Mammary epithelial cell (primary cell): ENCODE measurements at places on chromosomes 6 and 20. TPM values are rescaled to one million over a fixed set of nuclear protein-coding genes. Genes with fewer than 3 reads are reported as not detected.

The MAS1 gene
- not detected for polyA plus RNA-seq

The SNAP25 gene
- polyA plus RNA-seq, result not detected

DNA sequence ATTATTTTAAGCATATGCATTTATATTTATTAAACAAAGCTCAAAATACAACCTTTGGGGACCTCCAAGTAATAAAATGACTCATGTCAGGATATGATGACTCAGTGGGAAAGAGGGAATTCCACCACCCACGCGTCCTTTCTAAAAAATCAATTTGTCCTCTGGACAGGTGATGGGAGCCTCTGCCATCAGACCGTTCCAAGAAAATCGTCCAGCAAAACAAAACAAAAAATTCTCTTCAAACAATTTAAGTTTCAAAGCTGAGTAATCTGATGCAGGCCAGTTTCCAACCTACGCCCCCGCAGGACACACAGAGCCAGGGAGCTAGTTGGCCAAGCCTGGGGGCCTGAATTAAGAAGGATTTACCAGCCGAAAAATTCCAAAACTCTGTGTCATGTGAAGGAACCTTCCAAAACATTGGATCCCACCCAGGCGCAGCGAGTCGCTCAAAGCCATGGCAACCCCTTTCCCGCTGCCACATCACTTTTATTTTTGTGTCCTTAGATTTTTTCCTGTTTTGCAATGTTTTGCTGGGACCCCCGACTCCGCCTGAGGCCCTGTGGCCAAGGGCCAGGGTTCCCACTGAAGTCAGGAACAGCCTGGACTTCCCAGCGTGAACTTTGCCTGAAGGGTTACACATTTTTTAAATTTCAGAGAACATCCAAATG, 95.3 kb downstream of the NFATC2 start:
- DNase-seq, result peak; percentile 88

- DNase-seq, result no peak
Measured at GRCh38 chr20:43840382-43841070, 74.1 kb upstream of the TOX2 start.

DNA sequence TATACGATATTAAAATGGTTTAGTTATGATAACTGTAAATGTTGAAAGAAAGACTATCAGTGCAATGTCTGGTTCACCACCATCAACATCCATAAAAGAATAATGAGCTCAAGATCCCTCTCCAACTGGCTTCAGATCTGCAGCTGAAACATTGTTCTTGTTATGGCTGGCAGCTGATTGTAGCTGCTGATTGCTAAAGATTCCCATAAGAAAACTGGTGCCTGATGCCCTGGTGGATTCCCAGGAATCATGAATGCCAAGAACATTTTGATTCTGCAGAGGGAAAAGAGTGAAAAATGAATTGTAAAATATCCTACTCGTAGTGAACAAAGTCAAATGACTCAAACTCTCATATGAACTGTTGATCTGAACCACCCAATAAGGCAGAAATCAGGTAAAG, 1160.2 kb downstream of the EPHA7 start:
- DNase-seq, result no peak
